Heart left ventricle (tissue), 16 donors: ENCODE measurements at places on chromosomes 2 and 18.

DNA sequence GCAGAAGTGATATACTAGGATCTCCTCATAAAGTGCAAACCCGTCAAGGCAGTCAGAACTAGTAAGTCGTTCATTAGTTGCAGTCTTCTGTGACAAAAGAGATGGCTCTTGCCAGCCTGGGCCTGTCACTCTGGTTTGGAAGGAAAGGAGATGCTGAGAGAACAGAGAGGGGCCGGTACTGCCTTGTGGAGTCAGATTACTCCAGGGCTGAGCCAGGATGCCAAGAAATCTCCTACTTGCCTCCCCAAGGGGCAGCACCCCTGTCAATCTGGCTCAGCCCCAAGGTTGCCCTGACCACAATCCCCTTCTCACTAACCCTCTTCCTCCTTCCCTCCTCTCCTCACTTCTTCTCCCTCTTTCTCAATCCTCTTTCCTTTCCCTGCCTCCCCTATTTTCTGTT, 62.9 kb upstream of the ASPRV1 start:
- no peak for DNase-seq

DNA sequence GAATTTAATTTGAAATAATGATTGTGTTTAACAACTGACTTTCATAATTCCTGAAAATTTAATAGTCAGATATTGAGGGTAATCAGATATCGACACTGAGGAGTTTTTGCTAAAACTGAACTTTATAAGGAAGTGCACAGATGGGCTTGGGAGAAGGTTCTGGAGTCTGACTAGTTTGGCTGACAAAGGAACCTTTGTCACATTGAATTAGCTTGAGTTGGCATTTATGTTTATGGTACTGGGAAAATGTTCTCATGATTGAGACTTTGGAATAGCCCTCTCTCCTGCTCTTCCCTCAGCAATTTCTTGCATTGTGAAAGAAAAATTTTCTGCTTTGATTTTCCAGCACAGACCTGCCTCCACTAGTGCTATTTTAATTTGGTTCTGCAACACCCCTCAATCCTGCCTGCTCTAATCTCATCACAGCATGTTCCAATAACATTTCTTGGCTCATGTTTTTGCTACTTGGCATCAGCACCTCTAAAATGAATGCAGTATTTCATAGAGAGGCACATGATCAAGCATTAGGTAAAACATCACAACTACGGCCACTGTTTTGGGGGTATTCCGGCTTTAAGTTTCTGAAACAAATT, 133.9 kb upstream of the FSHR start:
- DNase-seq = no peak

DNA sequence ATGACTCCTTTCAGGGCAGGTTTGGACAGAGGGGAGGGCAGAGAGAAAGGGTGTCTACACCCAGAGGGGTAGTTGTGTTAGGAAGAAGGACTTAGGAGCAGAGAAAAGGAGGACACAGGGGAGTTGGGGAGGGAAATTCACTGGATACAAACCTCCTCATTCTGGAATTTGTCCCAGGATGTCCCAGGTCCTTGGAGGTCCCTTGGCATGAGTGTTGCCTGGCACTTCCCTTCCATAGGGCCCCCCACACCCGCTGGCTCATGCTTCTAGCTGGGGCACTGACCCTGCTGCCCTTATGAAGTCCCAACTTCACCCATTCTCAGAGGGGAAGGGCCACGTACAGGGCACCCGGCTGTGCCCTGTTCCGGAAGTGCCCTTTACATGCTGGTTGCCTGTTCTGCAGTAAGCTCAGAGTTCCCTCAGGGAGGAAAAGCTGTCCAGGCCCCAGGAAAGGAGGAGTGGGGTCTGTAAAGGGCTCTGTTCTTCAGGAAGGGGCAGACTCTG, 93.6 kb upstream of the SMAD2 start:
- DNase-seq = no peak

DNA sequence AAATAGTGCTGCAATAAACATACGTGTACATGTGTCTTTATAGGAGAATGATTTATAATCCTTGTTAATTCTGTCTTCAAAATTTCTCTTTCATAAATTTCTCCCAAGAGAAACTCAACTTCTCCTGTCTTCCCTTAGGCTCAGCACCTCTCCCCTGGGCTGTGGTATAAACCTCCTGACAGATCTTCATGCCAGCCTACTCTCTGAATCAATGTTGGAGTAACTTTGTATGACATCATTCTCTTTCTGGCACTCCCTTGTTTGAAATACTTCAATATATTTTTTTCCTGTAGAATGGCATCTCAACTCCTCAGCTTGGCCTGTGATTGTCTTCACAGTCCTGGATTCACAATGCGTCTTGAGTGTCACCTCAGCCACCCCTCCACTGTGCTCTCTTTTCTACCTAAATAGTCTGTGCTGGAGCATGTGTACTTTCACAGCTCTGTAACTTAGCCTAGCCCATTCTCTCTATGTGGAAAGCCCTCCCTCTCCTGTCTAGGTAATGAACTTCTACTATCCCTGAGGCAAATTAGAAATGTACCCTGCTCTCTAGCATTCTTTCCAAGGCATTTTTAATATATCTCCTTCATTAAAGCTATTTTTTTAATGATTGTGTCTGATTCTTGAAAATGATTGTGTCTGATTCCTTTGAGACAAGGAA, 649.9 kb upstream of the FANCL start:
- DNase-seq = no peak

DNA sequence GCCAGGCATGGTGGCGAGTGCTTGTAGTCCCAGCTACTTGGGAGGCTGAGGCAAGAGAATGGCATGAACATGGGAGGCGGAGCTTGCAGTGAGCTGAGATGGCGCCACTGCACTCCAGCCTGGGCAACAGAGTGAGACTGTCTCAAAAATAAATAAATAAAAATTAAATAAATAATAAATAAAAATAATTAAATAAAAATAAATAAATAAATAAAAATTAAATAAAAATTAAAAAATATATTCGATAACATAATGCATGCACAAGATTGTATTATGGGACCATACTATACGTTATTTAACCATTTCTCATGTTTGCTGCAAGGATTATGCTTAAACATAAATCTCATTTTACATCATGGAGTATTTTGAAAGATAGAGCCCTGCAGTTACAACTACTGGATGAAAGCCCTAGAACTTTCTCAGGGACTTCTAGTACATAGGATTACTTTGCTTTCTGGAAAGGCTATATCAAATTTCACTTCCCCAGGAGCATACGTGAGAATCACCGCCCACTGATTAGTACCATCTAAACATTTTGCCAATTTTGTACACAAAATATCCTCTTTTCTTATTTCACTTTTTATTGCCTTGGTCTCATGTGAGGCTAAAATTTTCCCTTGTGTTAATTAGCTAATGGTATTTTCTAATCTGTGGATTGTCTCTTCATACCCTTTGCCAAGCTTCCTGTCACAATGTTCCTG, 234.3 kb upstream of the LYPD1 start:
- DNase-seq = no peak

DNA sequence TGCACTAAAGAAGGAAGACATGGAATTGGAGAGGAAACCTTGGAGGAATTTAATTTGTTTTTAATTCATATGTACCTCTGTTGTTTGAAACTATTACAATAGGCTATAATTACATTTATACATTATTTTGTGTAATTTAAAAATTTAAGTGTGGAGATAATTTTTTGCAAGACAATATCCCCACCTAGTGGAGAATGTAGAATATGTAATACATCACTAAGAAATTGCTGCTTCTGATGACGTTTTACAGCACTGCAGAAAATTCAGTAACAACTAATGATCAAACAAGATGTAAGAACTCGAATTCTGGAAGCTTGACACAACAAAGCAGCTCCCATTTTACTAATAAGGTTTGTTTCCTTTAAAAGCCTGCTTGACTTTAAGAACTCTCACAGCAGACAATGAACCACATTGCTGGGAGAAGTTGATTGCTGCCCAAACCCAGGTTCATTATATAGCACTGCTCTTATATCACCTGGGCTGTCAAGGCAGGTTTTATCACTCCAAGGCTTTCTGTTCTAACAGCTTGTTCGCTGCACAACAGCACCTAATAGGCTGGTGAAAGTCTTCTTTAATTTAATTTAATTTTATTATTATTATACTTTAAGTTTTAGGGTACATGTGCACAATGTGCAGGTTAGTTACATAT, 53.4 kb downstream of the THADA start:
- DNase-seq = no peak

GRCh38 chr2:205889114-205889513, 196.9 kb downstream of the INO80D start:
- DNase-seq = no peak

DNA sequence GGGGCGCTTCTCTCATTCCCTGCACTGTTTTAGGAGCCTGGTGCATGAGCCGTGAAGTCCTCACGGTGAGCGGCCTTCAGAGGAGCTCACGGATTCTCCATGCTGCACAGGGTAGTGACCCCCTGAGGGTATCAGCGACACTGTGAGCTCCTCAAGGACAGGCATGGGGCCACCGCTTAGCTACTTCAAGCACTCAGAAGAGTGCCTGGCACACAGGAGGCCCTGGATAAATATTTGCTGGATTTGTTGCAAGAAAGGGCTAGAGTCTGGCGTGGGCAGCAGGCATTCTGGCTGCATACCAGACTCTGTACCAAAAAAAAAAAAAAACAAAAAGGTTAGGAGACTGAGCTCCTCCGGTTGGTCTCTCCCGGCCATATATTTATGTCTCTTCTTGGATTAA, 5.7 kb upstream of the MBP start:
- no peak for DNase-seq
